ENCODE measurements at places on chromosomes 7 and 10.

GRCh38 chr10:59977486-59977885, 71.1 kb upstream of the CCDC6 start:
- no peak for DNase-seq

DNA sequence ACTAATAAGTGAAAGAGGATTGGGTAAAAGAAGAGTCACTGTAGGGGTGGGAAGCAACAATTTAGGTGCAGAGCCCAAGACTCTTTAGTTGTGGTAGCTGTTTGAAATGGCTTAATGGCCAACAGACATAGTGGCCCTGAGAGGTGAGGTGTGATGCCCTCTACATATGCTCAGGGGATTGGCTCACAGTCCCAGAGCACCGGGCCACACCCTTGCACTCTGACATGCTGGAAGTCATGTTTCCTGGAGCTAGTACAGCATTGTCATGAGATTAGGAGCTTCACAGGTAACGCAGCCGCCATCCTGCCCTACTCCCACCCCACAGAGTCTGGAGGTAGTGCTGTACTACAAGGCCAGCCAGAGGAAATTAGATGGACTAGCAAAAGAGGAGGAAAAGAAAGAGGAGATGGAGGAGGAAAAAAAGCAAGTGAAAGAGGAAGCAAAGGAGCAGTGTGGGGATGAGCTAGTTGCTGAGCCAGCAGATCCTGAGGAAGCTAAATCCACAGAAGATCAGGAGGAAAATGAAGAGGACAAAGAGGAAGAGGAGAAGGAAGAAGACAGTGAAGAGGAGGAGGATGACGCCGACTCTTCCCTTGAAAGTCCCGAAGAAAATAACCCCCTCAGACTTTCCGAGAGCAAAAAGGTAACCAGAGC, 14.8 kb upstream of the FLNC start:
- no peak for DNase-seq

- no peak for DNase-seq
Observed at GRCh38 chr10:132517951-132518521, 19.6 kb upstream of the INPP5A start.

DNA sequence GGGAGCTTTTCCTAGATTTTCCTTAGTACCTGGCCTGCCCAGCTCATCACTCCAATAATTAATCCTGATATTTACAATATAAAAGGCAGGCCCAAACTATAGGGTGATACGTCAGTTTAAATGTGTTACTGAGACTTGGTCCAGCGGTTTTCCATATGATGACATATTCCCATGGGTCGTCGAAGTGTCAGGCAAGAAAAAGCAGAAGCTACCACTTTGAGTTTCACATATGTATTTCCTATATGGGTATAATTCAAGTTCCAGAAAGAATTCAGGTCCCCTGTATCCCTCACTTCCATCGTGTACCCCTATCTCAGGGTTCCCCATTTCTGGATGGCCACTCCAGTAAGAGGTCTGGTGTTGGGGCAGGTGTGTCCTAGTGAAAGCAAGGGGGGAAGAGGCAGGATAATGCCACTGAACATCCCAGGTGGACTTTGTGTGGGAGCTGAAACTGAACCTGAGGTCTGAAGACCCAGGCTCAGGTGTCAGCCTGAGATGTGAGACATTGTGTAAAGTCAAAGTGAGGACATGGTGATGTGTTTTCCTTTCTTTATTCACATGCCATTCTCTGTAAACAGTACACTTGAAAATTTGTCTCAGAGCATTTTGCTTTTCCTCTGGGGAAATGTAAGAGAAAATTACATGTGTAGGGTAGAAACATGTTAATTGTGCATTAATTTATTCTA, 167.8 kb downstream of the PLXDC2 start:
- no peak for DNase-seq

DNA sequence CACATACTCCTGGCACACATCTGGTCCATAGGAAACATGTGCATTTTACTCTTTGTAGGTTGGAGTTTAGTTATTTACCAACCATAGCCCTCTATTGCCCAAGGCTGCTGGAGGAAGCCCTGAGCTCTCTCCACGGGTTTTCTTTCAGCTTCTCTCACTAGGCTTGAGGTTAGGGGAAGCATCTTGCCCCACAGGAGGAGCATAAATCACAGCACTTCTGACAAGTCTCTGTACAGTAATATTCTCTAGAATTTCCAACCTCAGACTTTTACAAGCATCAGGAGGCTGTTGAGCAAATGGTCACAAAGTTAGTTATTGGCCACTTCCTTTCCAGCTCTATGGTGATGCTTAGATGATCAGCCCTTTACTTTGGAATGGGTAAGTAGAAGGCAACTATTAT, 122.9 kb upstream of the GLI3 start:
- DNase-seq: no peak

- no peak for DNase-seq
Observed at GRCh38 chr7:26856176-26856985, 8.0 kb downstream of the SKAP2 start.

DNA sequence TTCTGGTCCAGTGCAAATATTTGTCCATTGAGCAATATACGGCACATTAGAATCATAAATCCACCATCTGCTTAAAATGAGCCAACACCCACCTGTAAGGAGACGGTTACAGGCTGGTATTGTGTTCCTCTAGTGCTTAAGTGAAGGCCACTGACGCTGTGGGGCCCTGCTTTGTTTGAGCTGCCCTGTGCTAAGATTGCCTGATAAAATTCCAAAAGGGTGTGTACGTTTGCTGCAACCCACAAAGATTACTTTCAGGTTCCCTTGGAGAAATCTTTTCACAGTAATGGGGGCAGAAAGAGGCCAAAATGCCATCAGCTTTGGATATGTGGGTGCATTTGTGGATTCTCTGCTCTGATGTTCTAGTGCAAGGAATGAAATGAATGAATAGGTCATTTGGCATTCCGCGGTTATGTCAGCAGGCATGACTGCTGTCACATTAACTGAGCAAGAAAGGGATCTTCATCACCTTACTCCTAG, 34.4 kb downstream of the AGR3 start:
- no peak for DNase-seq

DNA sequence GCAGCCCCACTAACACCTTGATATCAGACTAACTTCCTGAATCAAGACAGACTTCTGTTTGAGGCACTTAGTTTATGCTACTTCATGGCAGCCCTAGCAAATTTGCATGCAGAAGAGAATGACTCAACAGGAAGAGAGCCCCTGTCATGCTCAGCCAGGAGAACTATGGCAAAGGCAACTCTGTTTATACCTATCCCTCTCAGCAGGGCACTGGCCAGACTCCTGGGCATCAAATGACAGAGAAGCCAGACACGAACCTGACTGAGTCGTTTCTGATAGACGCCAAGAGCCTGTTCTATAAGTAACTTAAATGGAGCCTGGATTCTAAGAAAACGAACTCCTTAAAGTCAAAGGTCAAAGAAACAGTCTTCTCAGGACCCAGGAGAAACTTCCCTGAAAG, 50.9 kb upstream of the UNC5B start:
- no peak for DNase-seq
